ENCODE measurements at places on chromosomes 1 and 21. TPM values are rescaled to one million over a fixed set of nuclear protein-coding genes. Genes with fewer than 3 reads are reported as not detected.

The AADACL4 gene
- total RNA-seq = not detected

The IVNS1ABP gene
- total RNA-seq = 193 TPM

GRCh38 chr21:32427958-32428623, 15.6 kb downstream of the EVA1C start:
- no peaks in the 10 kb centered on the region for H3K27me3 ChIP-seq
- no peak for DNase-seq
- no peaks in the 10 kb centered on the region for H3K4me1 ChIP-seq
- H3K36me3 ChIP-seq = no peaks in the 10 kb centered on the region
- H3K4me3 ChIP-seq = no peak overlapping the region

The TAS1R1 gene
- total RNA-seq = not detected

The LAD1 gene
- total RNA-seq = not detected

The KCNA3 gene
- 97.3 TPM for total RNA-seq

DNA sequence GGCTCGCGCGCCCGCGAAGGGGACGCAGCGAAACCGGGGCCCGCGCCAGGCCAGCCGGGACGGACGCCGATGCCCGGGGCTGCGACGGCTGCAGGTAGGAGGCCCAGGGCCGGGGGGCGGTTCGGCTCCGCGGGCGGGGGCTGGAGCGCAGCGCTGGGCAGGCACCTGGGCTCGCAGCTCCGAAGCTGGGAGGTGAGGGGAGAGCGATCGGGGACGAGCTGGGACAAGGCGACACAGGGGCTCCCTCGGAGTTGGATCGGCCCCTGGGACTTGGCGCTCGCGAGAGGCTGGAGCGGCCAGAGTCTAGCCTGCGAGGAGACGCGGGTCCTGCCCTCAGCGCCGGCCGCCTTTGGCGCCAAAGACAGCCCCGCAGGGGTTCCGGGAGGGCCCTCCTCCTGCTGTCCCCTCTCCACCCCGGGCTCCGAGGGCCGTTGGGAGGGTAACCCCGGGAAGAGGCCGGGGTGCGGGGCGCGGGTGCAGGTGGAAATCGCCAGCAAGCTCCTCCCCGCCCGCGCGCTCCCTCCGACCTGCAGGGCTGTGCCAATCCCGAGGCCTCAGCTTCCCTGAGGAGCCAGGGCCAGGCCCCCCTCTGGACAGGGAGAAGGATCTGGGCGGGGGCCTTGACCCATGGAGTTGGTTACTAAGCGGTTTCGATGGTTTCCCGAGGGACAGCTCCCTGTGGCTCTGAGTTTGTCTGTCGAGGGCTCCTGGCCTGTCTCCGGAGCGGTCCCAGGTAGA, 401 bp downstream of the TP73 start:
- no peak for DNase-seq
- H3K4me1 ChIP-seq = peaks cover 16% of the 10 kb centered on the region
- H3K36me3 ChIP-seq = no peaks in the 10 kb centered on the region
- peaks cover 20% of the 10 kb centered on the region for H3K27me3 ChIP-seq

The EXO1 gene
- 2.4 TPM for total RNA-seq

Data from naive thymus-derived CD4-positive, alpha-beta T cell (primary cell).